ENCODE measurements at places on chromosomes 12 and 14.

- DNase-seq: peak; percentile 54
Measured at GRCh38 chr12:4356041-4356327, 23.5 kb downstream of the FGF23 start.

- DNase-seq: no peak
Measured at GRCh38 chr12:51028813-51029150, 2.6 kb upstream of the SLC11A2 start.

DNA sequence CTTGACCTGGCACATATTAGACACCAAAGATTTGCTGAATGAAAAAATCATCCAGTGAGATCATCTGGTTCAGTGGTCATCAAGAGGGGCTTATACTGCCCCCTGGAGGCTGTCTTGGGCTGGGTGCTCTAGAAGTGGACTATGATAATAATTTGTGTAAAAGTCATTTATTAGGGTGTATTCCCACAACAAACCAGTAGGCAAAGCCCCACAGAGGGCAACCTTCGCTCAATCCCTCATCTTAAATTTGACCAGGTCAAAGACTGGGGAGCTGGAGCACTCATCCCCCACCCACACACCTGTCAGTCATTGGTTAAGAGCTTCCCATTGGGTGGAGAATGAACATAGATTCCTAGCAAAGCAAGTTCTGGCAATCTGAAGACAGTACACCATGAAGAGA lies 20.0 kb upstream of the FICD start:
- DNase-seq: no peak

- DNase-seq: no peak
Measured at GRCh38 chr12:67377021-67377420, 107.9 kb downstream of the CAND1 start.

DNA sequence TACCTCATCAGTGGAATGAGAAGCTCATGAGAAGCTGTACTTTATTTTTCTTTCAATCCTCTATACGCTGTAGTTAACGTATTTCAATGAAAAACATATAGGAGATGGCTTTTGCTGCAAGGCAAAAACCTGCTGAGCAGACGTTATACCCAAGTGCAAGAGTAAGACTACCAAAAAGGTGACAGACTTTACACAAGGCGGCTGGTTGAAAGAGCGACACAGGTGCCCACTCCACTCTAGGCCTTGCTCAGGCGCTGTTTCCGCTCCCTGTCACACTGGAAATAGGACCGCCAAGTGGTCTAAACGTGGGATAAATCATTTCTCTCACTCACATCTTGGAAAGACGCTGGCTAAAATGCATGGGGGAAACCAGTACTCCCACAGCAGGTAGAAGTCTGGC lies 54.5 kb downstream of the PPP2R5C start:
- no peak for DNase-seq

DNA sequence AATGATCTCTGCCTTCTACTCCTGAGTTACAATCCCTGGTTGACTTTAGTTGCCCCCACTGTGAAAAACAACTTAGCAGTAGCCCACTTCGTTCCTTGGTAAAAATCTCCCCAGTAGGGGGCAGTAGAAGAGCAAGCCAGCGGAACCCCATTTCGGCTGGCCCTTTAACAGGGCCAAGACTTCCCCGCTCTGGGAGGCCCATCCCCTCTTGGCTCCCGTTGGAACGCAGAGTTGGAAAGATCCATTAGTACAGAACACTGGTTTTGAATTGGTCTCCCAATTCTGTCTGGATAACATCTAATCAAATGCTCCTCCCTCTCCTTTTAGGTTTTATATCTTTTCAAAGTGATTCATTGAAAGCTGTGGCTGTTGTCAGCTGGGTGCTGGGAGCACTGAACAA lies 1133.3 kb downstream of the BCL11B start:
- DNase-seq: no peak

GRCh38 chr12:27261866-27262265 lies 17.8 kb downstream of the STK38L start:
- no peak for DNase-seq

DNA sequence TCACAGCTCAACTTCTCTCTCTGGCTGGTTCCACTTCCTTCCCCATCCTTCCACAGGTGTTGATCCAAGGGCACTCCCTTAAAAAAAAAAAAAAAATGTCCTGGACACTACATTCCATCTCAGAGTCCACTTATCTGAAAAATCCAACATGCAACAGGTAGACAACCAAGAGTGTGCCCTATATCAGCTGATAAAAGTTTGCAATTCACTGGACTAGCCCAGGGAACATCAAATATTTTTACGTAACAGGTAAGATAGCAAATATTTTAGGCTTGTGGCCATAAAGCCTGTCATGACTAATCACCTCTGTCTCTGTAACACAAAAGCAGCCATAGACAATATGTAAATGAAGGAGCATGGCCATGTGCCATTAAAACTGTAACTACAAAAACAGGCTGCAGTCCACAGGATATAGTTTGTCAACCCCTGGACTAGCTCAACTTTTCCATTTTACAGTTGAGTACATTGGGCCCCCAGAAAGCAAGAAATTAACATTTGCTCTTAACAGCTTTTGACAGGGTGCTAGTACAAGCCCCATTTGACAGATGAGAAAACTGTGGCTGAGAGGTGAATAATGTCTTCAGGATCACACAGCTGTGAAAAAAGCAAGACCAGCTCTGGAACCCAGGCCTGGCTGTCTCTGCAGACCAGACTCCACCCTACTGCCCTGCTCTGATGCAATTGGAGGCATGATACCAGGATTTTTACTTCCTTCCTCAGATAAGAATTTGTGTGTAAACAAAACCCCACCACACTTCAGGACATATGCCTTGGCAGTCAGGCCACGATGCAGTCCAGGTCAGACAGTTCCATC lies 68.9 kb downstream of the CMKLR1 start:
- no peak for DNase-seq

GRCh38 chr14:64340560-64341196 lies 46.5 kb upstream of the ESR2 start:
- no peak for DNase-seq

- no peak for DNase-seq
Measured at GRCh38 chr12:4392223-4392742, 12.8 kb upstream of the FGF23 start.

DNA sequence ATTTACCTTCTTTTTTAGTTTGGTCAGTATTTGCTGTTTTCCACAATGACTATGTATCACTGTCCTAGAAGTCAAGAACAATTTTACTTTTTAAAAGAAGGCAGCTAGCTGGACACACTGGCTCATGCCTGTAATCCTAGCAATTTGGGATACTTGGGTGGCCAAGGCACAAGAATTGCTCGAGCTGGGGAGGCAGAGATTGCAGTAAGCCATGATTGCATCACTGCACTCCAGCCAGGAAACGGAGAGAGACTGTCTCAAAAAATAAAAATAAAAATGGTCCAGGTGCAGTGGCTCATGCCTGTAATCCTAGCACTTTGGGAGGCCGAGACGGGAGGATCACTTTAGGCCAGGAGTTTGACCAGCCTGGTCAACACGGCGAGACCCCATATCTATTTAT lies 28.3 kb downstream of the MDM1 start:
- no peak for DNase-seq

- no peak for DNase-seq
Measured at GRCh38 chr14:23033251-23033727, 1.4 kb downstream of the PSMB5 start.

- no peak for DNase-seq
Measured at GRCh38 chr12:104691721-104692556, 235.2 kb downstream of the CHST11 start.

GRCh38 chr14:63952933-63953437 lies 100.2 kb downstream of the SYNE2 start:
- DNase-seq: no peak

Measured in stimulated activated CD4-positive, alpha-beta T cell treated with anti-CD3 and anti-CD28 coated beads, Interleukin-12 subunit alpha, Interleukin-12 subunit beta, amount 100 ng/mL, for 48 hours (primary cell).